Bladder microvascular endothelial cell (primary cell): ENCODE measurements at places on chromosomes 1 and 21. TPM values are rescaled to one million over a fixed set of nuclear protein-coding genes. Genes with fewer than 3 reads are reported as not detected.

The C1orf146 gene
- not detected in 2 replicates for total RNA-seq

The RNU1-4 gene
- total RNA-seq = 509 and 6,751 TPM in 2 replicates

The GABRD gene
- 0.13 and 0.81 TPM in 2 replicates for total RNA-seq

The AMY2B gene
- 0.65 and 2.6 TPM in 2 replicates for total RNA-seq

The PTPN22 gene
- 0.49 and 0.63 TPM in 2 replicates for total RNA-seq

The HSD3B1 gene
- total RNA-seq = not detected in 2 replicates

The C1orf226 gene
- total RNA-seq = 0.32 and 0.50 TPM in 2 replicates

The SLC45A1 gene
- 0.16 and 1.8 TPM in 2 replicates for total RNA-seq

The IRF6 gene
- total RNA-seq = 1.5 and 1.9 TPM in 2 replicates
